ENCODE measurements at places on chromosomes 3 and 15. TPM values are rescaled to one million over a fixed set of nuclear protein-coding genes. Genes with fewer than 3 reads are reported as not detected.
A peak's percentile ranks its signal among the peaks of the same experiment; 100 is the strongest.

The NRG4 gene
- total RNA-seq, result not detected

The PLSCR2 gene
- total RNA-seq, result not detected

The BCHE gene
- total RNA-seq, result not detected

The NR1I2 gene
- total RNA-seq, result 0.33 TPM

The FOXB1 gene
- total RNA-seq, result 0.78 TPM

The CPA3 gene
- total RNA-seq, result not detected

The GPR149 gene
- not detected for total RNA-seq

The TUSC7 gene
- total RNA-seq, result not detected

The GADL1 gene
- not detected for total RNA-seq

DNA sequence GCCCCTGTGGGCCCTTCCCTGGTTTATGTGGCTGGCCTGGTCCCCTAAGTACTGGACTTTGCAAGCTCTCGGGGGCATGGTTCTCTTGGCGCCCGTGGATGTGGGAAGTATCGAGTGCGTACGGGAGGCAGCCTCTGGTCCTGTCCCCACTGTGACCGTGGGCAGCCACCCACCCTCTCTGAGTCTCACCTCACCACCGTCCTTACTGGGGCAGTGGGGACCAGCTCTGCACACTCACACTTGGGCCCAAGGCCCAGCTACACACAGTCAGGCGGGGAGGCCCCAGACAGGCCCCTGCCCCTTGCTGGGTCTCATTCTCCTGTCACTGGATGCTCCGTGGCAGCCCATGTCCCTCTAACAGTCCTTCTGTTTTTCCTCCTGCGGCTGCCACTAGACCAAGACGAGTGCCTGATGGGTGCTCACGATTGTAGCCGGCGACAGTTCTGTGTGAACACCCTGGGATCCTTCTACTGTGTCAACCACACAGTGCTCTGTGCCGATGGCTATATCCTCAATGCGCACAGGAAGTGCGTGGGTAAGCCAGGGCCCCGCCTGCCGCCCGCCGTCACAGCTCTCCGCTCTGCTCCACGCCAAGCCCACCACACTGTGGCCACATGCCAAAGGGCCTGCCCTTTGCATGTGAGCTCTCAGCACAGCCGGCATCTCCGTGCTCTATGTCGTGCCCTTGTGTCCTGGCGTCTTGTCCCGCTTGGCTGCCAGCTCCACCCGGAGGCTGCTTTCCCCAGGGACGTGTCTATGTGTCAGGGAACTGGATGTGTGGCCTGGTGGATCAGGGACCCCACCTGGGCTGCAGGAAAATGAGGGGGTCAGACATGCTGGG is 72.7 kb downstream of the FBLN2 start:
- peak overlapping the region; percentile 90 for H3K4me3 ChIP-seq
- peaks cover 5% of the 10 kb centered on the region for H3K4me1 ChIP-seq
- no peaks in the 10 kb centered on the region for H3K36me3 ChIP-seq

- H3K27me3 ChIP-seq, result peaks cover 10% of the 10 kb centered on the region
- DNase-seq, result no peak
- H3K27ac ChIP-seq, result no peak overlapping the region
- peaks cover 5% of the 10 kb centered on the region for H3K36me3 ChIP-seq
- no peaks in the 10 kb centered on the region for H3K4me1 ChIP-seq
These were observed 62.7 kb upstream of the TFRC start for GRCh38 chr3:196144383-196145105.

DNA sequence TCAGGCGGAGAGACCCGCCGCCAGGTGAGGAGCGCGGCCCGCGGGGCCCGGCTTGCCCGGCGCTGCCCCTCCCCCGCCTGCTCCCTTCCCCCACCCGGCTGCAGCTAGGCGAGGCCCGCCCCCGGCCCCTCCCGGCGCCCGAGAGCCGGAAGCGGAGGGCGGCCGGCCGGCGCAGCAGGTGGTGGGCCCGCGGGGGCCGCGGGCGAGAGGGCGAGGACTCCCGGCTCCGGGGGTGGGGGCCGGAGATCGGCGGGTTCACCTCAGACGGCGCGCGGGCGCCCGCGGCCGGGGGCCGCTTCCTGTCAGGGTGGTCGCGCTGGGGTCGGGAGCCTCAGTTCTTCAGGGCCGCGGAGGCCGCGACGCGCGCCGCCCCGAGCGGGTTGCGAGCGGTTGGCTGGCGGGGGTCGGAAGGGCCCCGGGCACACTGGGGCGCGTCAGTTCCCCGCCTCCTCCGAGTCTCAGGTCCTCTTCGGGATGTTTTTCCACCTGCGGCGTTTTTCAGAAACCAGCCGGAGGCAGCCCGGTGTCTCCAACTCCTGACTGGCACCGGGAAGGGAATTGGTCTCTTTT is 395 bp downstream of the ZFAND6 start:
- H3K4me1 ChIP-seq, result peaks cover 28% of the 10 kb centered on the region
- peak overlapping the region; percentile 96 for H3K27ac ChIP-seq
- H3K4me3 ChIP-seq, result peak overlapping the region; percentile 92
- no peaks in the 10 kb centered on the region for H3K27me3 ChIP-seq
- peak; percentile 88 for DNase-seq
- no peaks in the 10 kb centered on the region for H3K36me3 ChIP-seq

GRCh38 chr3:63523100-63523499 is 129.4 kb upstream of the SNTN start:
- no peaks in the 10 kb centered on the region for H3K27me3 ChIP-seq
- H3K4me1 ChIP-seq, result no peaks in the 10 kb centered on the region

- peaks cover 1% of the 10 kb centered on the region for H3K4me1 ChIP-seq
- no peaks in the 10 kb centered on the region for H3K27me3 ChIP-seq
- no peak overlapping the region for H3K4me3 ChIP-seq
These were observed 462.8 kb upstream of the MDFIC2 start for GRCh38 chr3:70775257-70775656.

DNA sequence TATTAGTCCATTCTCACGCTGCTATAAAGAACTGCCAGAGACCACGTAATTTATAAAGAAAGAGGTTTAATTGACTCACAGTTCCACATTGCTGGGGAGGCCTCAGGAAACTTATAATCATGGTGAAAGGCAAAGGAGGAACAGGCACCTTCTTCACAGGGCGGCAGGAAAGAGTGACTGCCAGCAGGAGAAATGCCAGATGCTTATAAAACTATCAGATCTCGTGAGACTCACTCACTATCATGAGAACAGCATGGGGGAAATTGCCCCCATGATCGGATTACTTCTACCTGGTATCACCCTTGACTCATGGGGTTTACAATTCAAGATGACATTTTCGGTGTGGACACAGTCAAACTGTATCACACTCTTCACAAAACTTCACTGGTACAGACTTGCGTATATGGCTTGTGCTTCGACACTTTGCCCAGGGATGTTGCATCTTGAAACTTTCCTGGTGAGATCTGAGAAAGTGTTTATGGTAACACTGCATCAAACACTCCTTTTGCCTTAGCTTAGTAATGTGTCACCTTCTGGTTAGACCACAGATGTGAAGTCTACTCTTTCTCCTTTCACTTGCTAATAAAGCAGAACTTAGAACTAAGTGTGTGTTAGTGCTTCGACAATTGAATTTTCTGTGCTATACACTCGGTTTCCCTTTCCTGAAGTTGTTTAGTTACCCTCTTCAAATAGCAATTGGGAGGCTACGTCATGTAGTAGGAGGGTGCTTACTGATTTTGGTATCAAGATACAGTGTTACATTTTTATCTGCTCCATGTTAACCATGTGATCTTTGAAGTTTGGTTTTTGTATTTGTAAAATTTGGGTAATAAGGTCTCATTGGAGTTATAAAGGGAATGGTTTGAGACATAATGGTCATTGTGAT is 185.7 kb downstream of the LPP start:
- H3K27me3 ChIP-seq, result no peaks in the 10 kb centered on the region
- no peak for DNase-seq
- H3K36me3 ChIP-seq, result peaks cover 35% of the 10 kb centered on the region
- peak overlapping the region; percentile 84 for H3K27ac ChIP-seq
- peaks cover 19% of the 10 kb centered on the region for H3K4me1 ChIP-seq
- H3K4me3 ChIP-seq, result peak overlapping the region; percentile 58

DNA sequence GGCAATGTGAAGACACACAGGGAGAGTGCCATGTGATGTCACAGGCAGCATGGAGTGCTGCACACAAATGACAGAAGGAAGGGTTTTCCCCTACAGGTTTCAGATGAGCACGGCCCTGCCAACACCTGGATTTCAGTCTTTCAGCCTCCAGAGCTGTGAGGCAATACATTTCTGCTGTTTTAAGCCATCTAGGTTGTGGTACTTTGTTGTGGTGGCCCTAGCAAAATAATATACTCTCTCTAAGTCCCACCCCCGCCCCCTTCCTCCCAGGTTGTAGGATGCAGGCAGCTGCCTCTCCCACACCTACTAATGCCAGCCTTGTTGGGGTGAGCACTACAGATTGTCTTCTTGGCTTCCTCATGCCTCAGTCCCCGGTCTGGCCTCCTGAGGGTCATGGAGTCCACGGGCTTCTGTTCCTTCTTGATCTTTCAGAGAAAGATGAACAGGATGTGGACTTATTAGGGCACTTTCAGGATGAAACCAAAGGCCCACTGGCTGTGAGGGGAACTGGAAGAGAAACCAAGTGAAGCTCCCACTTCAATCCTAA is 180.0 kb downstream of the CD47 start:
- no peak overlapping the region for H3K4me3 ChIP-seq
- H3K4me1 ChIP-seq, result peaks cover 18% of the 10 kb centered on the region
- H3K27ac ChIP-seq, result no peak overlapping the region
- peaks cover 4% of the 10 kb centered on the region for H3K27me3 ChIP-seq

DNA sequence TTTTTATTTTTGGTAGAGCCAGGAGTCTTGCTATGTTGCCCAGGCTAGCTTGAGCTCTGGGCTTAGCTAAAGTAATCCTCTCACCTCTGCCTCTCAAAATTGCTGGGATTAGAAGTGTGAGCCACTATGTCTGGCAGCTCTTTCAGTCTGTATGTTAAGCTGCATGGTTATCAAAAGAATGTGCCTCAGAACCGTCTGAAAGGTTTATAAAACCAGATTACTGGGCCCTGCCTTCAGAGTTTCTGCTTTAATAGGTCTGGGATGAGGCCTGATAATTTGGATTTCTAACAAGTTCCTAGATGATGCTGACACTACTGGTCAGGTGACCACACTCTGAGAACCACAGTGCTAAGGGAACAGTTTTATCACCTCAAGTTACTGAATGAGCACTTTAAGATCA is 34.6 kb downstream of the SENP5 start:
- H3K27me3 ChIP-seq, result no peaks in the 10 kb centered on the region
- H3K36me3 ChIP-seq, result peaks cover 22% of the 10 kb centered on the region
- no peak for DNase-seq
- no peak overlapping the region for H3K4me3 ChIP-seq

GRCh38 chr15:52196891-52197290 is 5.7 kb upstream of the GNB5 start:
- H3K4me3 ChIP-seq, result no peak overlapping the region
- no peaks in the 10 kb centered on the region for H3K36me3 ChIP-seq
- H3K27me3 ChIP-seq, result peaks cover 7% of the 10 kb centered on the region
- H3K4me1 ChIP-seq, result no peaks in the 10 kb centered on the region
- DNase-seq, result no peak

DNA sequence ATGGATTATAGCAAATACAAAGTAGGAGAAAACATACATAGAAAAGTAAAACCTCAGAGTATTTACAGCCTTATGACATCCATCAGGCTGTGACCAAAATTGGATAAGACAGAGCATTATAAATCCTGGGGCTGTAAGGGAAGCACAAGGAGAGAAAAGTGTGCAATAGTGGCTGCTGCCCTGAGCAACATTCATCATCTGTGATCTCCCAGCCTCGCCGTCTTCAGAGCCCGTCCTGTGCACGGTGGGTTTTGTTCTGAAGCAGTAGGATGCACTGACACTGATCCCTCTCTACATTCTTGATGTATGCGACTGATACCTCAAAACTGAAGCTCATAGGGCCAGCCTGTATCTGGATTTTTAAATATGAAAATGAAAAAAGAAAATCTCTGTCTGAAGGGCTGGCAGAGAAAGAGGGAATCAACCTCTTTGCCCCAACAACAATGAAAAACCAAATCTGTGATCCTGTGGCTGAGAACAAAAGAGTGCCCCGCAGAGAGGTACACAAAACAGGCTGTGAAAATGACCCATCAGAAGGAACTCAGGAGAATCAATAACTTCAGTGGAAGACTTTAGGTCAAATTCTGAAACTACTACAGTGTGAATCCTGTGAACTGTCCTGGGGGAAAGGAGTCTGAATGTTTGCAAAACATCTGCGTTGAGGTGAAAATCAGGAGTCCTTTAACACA is 8.2 kb upstream of the RTP4 start:
- no peaks in the 10 kb centered on the region for H3K36me3 ChIP-seq
- no peak for DNase-seq
- no peaks in the 10 kb centered on the region for H3K27me3 ChIP-seq
- no peak overlapping the region for H3K27ac ChIP-seq
- peaks cover 9% of the 10 kb centered on the region for H3K4me1 ChIP-seq
- H3K4me3 ChIP-seq, result no peak overlapping the region

- H3K27ac ChIP-seq, result no peak overlapping the region
- H3K4me3 ChIP-seq, result no peak overlapping the region
- no peaks in the 10 kb centered on the region for H3K36me3 ChIP-seq
- DNase-seq, result no peak
- H3K4me1 ChIP-seq, result peaks cover 28% of the 10 kb centered on the region
These were observed 30.7 kb upstream of the USP3 start for GRCh38 chr15:63473749-63473998.

GRCh38 chr3:61417352-61417751 is 144.0 kb upstream of the PTPRG start:
- peaks cover 7% of the 10 kb centered on the region for H3K27me3 ChIP-seq
- no peaks in the 10 kb centered on the region for H3K36me3 ChIP-seq
- no peak for DNase-seq
- H3K4me1 ChIP-seq, result no peaks in the 10 kb centered on the region
- no peak overlapping the region for H3K4me3 ChIP-seq

DNA sequence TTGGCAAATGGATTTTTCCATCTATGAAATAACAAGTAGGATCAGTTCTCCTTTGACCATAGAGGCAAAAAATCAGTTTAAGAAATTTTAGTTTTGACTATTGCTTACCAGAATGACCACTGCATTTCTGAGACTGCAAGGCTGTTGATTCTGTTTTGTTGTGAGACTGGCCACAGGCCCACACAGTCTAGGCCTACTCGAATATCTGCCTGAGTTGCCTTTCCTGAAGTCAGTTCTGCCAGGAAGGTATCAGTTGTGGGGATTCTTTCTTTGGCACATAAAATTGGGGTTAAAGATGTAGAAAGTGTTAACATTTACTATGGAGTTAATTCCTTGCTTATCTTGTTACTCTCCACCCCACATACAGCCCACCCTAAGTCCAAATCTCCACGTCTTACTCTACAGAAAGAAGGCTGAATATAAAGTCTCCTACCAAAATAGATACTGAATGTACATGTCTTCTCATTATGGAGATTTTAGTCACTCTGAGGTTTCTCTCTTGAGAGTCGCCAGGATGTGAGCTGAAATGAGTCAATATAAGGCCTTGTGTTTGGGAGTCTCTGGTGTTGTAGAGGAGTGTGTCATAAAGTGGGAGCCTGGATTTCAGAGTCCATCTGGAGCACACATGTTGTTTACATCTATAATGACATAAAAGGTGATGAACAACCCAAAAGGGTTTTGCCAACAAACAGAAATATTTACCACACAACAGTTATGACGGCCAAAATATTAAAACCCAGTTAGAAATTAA is 45.0 kb upstream of the WWTR1 start:
- H3K27me3 ChIP-seq, result peaks cover 6% of the 10 kb centered on the region
- H3K4me3 ChIP-seq, result no peak overlapping the region
- peaks cover 7% of the 10 kb centered on the region for H3K4me1 ChIP-seq
- H3K36me3 ChIP-seq, result peaks cover 2% of the 10 kb centered on the region

All from activated naive CD8-positive, alpha-beta T cell treated with anti-CD3 and anti-CD28 coated beads, Interleukin-2, amount 10 ng/mL, durations not matched to agents 7 days and 5 days (primary cell).